ENCODE measurements at places on chromosomes 7 and 10.

GRCh38 chr10:3605882-3606281 lies 179.1 kb downstream of the KLF6 start:
- no peak for DNase-seq

GRCh38 chr7:134804854-134805253 lies 25.4 kb downstream of the CALD1 start:
- no peak for DNase-seq

- no peak for DNase-seq
These were observed 438.1 kb upstream of the NRP1 start for GRCh38 chr10:33772370-33773252.

GRCh38 chr7:1009747-1010146 lies 26.8 kb downstream of the CYP2W1 start:
- no peak for DNase-seq

DNA sequence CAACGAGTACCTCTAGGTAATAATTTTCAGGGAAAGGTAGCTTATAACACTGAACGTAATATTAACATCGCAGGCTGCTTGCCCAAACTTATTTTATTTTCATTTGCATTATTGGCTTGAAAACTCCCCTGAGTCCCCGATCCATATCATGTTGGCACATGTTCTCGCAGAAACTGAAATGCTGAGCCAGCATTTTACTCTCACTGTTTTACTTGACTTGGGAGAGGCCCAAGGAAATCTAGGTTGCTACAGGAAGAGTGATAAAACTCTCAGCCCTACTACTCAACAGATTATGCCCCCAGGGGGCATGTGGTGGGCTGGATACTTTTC lies 183.5 kb upstream of the HABP2 start:
- no peak for DNase-seq

DNA sequence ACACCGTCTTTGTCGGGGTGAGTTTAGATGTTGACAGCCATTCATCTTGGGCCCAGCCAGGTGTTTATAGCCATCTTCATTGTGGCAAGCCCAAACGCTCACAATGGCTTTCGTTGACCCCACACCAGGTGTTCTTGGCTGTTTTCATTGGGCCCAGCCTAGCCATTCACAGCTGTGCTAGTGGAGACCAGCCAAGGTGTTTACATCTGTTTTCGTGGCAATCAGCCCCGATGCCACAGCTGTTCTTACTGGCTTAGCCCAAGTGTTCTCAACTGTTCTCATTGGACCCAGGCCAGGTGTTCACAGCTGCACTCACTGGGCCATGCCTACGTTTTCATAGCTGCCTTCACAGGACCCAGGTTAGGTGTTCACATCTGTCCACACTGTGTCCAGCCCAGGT lies 7.7 kb downstream of the FRG2B start:
- no peak for DNase-seq

- DNase-seq, result no peak
These were observed 127.8 kb upstream of the CDK6 start for GRCh38 chr7:92964141-92964540.

GRCh38 chr7:54955296-54955695 lies 63.5 kb upstream of the EGFR start:
- DNase-seq, result no peak

DNA sequence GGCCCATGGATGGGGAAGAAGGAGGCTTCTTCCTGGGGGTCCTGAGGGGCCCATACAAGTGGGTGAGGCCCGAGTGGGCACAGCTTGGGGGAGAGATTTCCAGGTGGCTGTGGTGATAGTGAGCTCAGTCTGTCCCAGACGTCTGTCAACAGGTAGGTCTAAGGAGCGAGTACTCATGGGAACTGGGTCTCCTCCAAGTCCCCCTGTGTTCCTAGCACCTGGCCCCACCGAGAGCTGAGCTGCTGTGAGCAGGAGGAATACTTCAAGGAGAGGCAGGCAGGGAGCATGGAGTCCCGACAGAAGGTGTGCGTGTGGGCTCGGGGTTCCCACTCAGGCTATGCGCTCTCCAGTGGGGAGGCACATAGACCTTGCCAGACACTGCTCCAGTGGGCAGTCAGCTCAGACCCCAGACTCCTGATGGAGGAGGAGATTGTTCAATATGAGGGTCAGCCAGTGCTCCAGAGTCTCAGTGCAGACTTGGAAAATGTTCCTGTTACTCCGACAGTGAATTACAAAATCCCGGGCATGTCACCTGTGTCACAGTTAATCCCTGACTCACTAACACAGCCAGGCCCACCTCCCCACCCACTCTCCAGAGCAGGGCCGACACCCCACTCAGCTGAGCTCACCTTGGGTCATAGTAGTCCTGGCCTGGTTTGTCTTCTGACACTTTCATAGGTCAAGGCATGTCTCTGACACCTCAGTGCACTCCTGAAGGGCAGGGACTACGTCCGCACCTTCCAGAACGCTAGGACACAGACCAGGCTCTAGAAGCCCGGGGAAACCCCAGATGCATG lies 28.2 kb upstream of the C10orf53 start:
- no peak for DNase-seq

DNA sequence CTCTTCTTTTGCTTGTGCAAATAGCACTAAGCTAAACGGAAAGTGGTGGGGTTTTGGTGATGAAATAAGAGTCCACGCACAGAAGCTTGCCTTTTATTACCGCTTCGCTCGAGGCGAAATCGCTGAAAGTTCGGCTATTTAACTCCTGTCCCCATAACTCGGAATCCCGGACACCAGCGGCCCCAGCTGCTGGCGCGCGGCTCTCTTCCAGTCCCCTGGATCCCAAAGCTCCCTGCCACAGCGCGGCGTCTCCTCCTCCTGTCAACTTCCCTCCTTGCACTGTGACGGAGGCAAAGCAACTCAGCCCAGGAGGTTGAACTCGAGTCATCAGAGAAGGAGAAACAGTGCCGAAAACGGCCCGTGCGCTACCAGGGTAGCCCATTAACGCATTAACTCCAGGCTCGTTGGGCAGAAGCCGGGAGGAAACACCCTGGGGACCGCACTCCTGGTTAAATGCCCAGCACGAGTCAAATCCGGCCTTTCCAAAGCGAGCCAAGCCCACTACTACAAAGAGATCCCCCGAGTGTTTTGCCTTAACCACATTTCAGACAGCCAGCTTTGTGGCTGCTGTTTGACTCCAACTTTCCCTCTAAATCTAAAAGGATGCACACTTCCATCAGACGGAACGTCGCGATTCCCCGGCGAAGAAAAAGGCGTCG lies 1.3 kb downstream of the SEMA3D start:
- DNase-seq, result no peak

DNA sequence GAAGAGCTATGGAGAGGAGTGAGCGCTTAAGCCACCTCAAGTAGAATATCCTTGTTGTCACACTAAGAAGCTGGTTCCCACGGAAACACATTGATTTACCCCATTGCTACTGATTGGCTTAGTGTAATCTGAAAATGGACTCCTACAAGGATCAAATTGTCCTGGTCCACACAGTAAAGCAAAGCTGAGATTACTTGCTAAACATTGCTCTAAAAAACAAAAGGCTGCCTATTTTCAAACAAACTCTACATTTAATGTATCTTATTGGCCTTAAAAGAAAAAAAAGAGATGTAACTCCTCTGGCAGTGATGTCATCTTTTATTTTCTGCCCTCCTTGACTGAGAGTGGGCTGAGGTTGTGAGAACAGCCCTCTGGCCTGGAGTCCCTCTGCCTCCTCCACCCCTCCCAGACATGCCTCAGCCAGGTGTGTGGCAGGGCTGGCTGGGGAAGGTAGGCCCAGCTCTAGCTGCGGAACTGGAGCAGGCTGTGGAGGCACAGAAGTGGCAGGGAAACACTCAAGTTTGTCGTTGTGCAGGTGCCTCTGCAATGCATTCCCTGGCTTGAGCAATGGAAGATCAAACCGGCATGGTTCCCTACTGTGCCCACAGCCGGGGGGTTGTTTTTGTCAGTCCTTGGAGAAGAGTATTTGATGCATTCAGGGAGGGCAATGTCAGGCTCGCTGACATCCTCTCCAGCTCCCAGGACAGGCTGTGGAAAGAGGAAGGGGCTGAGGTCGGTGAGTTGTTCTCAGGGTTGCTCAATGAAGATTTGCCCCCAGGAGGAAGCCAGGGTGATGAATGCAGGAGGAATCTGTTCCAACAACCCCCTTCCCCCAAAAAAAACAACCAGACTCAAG lies 9.1 kb downstream of the KLF6 start:
- no peak for DNase-seq

- no peak for DNase-seq
These were observed 32.1 kb downstream of the TMEM60 start for GRCh38 chr7:77765906-77766800.

DNA sequence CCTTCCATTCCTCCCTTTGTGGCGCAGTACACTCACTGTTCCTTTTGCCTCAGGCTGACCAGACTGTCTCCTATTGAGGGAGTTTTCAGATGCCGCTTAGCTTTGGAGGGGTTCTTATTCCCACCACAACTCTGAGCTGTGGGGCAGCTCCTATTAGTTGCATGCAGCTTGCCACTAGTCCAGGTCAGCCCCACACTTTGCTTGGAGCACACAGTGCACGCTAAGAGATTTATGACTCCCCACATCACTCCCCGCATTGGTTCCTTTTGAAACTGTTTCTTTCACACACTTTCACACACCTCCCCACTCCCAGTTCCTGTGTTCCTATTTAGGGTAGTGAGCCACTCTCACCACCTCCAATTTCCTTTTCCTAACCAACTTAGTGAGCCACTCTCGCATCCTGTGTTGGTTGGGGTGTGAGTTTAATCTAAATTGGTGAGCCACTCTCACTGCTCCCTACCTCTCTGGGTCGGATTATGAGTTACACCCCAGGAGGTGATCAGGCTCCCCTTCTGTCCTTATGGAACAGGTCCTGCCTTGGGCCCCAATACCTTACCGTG lies 10.4 kb upstream of the ZNF485 start:
- DNase-seq, result no peak

- no peak for DNase-seq
These were observed 445.8 kb downstream of the AUTS2 start for GRCh38 chr7:70044064-70044463.

DNA sequence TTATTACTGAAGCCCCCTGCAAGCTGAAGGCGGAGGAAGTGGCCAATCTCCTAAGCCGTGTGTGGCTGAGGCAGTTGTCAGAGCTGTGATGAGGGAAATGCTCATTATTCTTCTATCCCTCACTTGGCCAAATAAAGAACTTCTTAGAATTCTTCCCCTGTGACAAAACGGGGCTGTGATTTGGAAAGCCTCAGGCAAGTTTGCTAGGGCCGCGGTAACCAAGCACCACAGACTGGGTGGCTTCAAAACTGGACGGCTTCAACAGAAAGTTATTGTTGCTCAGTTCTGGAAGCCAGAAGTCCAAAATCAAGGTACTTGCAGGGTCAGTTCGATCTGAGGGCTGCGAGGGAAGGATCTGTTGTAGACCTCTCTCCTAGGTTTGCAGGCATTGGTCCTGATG lies 72.3 kb upstream of the STEAP1B start:
- DNase-seq, result no peak

DNA sequence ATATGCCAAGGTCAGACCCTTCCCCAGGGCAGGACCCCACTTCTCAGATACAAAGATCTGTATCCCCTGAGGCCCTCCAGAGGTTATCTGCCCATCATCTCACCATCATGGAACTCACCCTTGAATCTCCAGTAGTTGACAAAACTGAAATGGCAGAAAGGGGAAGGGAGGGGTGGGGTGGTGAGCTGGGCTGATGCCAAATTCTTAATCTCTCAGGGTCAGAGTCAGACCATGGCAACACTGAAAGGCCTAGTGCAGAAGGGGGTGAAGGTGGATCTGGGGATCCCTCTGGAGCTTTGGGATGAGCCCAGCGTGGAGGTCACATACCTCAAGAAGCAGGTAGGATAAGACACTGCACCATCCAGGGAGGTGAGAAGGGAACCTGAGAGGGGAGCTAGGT lies 3.1 kb downstream of the CNPY4 start:
- no peak for DNase-seq

DNA sequence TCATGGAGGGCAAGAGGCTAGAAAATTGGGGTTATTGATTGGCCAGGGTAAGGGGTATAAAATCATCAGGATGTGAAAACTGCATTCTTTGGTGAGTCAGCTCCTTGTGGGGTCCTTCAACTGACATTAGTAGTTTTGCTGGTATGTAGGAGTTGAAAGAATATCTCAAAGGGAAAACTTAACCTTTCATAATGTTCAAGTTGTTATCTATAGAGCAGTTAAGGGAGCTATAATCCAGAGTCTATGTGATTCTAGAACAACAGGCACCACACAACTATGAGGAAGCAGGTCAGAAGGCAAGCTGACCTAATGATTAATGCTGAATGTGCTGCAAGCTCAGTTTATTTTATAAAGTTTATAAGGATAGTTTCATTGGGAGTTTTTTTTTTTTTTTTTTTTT lies 13.7 kb downstream of the PRPS1L1 start:
- DNase-seq, result no peak

DNA sequence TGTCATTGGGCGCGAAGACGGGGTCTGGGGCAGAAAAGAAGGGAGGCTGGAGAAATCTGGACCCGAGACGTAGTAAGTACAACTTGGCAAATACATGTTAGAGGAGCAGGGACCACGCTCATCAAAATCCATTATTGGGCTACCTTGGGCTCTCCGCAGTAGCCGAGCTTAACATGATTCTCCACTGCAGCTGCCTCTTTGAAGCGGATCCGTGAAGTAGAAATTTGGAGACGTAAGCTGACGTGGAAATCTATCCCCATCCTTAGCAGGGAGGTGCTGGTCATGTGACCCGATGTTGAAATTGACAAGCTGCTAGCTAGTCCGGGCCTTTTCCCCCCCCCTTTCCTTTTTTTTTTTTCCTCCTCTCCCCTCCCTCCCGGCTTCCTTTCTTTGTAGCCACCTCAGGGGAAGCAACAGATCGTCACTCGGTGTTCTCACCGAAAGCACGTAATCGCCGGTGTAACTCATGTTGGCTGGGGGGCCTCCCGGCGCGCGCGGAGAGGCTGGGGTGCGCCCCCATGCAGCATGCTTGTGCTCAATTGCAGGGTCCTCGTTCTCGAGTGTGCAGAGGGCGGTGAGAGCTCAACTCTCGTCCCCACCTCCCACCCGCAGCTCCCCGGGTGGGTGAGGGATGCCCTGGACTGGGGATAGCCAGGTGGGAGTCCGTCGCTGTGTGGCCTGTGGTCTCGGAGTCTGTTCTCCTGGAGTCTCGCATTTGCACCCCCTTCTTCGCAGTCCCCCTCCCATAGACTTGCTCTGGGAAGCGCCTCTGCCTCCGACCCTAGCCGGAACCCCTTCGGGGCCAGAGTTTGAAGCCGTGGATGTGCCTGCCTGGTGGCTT lies at the start of gene HOXA11:
Gene HOXA11 (minus strand): TSS at position 220 of the 841 bp plus-strand sequence. CDS start 88 bp downstream, at position 132.
- no peak for DNase-seq

GRCh38 chr7:117769085-117769484 lies 104.2 kb downstream of the CTTNBP2 start:
- DNase-seq, result no peak

DNA sequence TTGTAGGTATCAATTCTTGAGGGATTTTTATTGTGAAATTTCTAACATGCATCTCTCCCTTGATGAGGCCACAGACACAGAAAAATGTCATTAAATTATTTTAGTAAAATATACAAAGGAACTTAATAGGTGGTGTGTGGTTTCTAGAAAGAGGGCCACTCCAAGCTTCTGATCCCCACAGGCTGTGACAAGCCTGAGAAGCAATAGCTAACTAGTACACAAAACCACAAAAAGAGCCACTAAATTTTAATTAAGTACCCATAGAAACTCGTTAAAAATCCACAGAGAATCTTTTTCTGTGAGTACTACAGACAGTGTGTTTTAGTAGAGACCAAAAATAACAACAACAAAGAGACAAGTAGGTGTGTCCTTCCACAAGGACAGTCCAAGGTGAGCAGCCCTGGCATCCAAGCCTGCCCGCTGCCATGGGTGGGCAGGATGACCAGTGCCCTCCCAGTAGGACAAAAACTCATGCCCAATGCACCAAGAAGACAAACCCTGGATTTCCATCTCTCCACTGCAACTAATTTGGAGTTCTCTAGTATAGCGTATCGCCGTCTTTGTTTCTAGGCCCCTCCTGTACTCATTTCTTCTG lies 81.0 kb downstream of the RNF216 start:
- DNase-seq, result no peak

Measured in activated CD4-positive, alpha-beta T cell treated with anti-CD3 and anti-CD28 coated beads for 24 hours (primary cell).